ENCODE measurements at places on chromosomes 16 and 17.

DNA sequence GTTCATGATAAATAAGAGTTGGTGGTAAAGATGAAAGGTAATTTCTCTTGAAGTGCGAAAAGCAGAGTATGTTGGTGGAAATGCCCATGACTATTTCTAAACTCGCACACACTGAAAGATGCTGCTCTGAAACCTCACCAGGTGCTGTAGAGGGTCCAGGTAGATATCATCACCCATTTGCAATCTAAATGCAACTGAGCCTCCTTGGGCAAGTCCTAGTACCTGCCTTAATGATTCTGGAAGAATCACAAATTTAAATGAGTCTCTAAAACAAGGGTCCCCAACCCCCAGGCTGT lies 5.9 kb upstream of the MMD start:
- no peak for DNase-seq

DNA sequence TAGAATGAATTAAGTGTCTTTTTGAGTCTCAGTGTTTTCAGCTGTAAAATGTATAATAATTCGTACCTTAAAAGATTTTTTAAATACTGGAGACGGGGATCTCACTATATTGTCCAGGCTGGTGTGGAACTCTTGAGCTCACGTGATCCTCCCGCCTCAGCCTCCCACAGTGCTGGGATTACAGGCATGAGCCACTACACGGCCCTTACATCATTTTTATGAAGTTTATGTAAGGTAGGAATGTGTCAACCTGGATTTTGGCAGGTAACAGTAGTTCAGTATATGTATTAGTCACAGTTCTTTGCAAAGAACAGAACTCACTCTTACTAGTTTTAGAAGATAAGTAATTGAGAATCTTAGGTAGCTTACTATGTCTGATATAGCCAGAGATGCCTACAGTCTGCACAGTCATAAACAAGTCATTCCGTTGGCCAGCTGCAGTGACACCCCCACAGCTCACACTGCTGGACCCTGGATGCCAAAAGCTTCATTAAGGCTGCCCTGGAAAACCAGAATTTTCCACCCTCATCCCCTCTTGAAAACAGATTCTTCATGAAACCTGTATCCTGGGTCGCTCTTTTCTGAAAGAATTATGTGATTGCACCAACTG lies 583 bp upstream of the COX6A2 start:
- DNase-seq: no peak

DNA sequence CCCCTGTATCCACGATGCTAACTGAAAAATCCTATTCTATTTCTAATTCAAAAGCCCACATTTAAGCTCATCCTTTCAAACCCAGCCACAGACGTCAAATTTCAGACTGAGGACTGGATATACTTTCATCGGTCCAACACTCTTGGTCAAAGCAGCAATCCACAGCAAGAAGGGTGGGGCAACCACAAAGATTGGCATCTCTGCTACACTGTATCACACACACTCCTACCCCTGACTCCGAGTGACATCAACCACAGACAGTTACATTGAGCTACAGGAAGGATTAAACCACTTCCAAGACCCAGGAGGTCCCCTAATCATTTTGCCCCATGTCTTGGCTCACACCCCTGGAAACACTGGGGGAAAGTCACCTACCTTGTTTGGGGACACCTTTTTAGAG lies 61.3 kb downstream of the GRIN2A start:
- DNase-seq: no peak

GRCh38 chr17:36721560-36722120 lies 120.3 kb downstream of the MRM1 start:
- no peak for DNase-seq

DNA sequence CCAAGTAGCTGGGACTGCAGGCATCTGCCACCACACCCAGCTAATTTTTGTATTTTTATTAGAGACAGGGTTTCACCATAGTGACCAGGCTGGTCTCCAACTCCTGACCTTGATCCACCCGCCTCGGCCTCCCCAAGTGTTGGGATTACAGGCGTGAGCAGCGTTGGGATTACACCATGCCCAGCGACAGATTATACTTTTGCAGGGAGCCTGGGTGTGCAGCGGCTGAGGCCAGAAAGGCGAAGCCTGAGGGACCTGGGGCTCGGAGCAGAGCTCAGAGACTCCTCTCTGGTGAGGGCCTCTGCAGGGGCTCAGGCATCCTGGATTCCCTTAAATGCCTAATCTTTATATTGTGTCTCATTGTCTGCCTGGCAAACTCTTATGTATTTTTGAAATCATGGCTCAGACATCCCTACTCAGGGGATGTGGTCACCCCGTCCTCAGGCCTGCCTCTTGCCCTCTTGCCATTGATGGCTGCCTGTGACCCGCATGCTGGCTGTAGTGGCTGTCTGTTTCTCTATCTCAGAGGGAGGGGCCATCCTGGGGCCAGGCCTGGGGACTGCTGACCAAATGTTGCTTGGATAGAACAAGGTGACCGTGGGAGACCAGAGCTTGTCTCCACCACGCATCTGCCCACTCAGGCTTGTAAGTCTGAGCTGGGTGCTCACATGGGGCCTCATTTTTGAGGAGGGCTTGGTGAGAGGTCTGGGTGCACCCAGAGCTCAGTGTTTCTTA lies 42.6 kb downstream of the B9D1 start:
- DNase-seq: no peak

DNA sequence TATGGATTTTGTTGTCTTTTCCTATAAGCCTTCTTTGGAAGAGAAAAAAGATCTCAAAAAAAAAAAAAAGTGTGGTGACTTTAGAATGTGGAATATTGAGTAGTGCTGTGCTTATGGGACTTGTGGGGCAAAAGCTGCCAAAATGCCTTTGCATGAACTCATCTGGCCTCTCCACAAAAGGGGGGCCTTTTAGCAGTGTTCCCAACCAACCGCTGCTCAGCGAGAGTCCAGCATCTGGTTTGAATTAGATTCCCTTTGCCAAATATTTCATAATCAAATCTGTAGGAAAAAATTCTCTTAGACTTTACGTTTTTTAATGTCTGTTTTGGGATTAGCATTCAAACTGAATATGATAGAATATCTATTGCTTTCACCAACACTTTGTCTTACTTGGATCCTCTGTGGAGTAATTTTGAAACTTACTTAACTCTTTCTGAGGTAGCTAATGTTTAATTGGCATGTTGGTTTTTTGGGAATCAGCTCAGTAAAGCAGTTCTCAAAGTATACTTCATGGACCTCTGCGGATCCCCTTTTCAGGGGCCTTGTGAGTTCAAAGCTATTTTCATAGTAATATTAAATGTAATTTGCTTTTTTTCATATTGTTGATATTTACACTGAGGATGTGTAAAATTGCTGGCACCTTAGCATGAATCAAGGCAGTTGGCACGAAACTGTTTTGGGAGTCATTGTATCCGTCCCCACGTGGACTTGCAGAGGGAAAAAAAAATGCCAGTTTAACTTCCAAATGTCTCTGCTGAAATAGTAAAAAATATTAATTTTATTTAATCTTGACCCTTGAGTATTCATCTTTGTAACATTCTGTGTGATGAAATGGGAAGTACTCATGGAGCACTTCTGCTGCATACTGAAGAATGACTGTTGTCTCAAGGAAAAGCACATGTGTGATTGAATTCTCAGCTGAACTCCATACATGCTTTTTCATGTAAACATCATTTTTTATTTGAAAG lies 34.7 kb upstream of the VPS4A start:
- DNase-seq: no peak

DNA sequence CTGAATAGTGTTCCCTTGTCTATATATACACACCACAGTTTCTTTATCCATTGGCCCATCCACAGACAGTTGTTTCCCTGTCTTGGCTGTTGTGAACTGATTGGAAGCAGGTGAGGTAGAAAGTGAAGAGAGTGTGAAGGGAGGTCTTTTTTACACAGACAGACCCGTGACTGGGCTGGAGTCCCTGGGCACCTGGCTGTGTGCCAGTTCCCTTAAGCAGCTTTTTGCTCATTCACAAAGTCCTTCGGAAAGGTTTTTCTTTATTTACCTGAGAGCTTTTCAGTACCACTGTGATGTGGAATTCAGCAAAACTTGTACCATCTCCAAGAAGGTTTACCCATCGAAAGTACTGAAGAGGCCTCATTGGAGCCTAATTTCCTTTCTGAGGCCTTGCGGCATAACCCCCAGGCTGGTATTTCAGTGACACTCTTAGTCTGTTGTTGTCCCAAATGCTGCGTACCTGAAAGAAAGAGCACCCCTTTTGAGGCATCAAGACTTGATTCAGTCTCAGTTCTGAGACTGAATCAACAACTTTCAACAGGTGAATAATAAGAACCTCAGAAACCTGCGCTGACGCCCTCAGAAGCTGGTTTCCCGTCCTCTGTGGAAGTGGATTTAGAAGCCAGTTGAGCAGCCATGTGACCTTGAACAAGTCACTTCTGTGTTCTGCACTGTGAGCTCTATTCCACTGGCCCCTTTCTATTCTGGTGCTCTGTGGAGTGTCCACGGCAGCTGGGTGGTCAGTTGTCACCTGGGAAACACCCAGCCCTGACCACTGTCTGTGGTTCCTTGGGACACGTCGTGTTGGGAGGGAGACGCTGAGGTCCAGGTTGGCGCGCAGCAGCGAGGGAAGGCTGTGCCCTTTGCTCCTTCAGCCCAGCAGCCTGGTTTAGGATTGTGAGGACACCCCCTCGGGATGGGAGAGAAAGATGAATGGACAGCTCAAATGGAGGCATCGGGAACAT lies 53.9 kb upstream of the CRISPLD2 start:
- no peak for DNase-seq

GRCh38 chr16:47928008-47928407 lies 227.8 kb downstream of the ABCC12 start:
- DNase-seq: no peak

GRCh38 chr17:46770818-46771560 lies 47.5 kb downstream of the WNT3 start:
- no peak for DNase-seq

- no peak for DNase-seq
Observed at GRCh38 chr16:57092786-57093411, 516 bp downstream of the CPNE2 start.

- DNase-seq: no peak
Observed at GRCh38 chr17:53150101-53150698, 672.5 kb upstream of the KIF2B start.

DNA sequence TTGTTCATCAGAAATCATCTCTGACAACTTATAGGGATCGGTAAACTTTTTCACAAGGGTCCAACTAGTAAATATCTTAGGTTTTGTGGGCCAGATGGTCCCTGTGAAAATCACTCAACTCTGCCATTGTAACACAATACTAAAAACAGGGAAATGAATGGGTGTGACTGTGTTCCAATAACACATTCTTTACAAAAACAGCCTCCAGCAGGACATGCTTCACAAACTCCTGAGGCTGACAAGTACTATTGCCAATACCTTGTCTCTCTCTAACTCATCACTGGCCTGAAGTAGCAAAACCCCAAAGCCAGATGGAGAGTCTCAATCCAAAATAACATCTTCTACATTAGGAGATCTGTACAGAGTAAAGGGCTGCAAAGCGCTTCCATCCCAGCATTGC lies 312.3 kb downstream of the TOX3 start:
- no peak for DNase-seq

DNA sequence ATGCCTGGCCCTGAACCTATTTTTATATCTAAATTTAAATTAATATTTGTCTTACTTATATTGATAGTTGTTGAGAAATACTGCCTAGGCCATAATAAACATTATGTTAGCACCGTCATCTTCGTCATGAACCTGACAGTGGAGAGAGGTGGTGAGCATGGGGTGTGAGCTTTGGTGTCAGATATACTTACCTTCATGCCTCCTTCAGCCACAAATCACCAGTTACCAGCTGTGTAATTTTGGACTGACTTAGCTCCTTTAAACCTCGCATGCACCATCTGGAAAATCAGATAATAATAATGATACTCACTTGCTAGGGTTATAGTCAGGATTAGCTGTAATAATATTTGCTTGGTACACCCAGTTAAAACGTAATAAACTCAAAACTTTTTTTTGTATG lies 35.0 kb downstream of the SNX29 start:
- DNase-seq: no peak

DNA sequence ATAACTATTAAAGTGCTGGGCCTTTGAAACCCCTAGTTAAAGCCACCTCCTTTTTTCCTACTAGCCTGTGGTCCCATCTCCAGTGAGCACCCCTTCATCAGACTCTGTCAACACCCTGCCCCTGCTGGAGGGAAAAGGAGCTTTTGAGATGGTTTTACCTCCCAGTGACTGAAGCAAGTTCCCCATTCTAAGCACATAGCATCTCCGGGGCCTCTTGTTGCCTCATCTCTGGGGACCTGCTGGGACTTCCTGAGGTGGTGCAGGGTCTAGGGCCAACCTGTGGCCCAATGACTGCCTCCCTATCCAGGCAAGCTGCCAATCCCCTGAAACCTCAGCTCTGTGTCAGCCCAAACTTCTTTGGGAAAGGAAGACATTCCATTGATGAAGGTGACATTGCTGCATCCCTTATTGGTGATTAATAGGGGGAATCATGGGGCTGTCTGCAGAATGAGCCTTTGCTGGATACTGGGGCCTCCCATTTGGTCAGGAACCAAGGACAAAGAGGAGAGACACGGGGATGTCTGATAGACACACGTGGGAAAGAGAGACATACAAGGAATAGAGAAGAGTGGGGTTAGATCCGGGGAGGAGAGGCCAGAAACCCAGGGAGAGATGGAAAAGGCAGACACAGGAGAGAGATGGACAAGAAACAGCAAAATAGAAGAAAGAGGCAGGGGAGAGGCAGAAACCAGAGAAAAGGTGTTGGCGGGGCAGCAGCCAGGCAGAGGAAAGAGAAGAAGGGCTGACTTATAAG lies 2.4 kb downstream of the C1QL1 start:
- DNase-seq: no peak

DNA sequence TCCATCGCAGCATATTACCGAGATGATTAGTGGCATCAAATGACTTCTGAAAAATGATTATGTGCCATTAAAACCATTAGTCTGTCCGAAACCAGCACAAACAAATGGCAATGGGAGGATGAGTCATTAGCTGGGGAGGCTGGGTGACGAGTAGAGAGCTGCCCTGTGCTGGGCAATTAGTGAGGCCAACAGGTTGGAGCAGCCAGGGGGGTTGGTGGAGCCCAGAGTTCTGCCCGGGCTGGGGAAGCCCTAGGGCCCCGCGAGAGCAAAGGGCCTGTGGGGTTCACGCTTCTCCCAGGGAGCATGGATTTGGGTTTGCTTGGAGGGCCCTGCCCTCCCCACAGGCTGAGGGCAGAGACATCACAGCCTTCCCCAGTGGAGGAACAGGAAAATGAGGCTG lies 152.1 kb upstream of the RPL38 start:
- DNase-seq: no peak

- peak; percentile 22 for DNase-seq
Observed at GRCh38 chr16:77675464-77676324, 46.6 kb upstream of the NUDT7 start.

DNA sequence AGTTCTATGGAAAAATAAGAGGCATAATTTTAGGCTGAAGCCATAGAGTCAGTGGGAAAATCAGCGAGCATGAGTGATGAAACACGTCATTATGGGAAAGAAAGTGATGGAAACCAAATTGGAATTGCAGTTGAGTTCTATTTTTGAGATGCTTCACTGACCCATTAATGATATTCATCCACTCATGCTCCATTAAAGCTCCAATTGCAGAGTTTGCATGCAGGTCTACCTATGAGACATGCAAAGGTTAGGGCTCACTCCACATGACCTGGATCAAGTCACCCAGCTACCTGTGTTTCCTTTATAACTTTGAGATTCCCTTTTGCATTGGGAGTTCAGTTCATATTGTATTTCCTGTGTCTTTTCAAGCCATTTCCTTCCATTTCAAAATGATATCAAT lies 8.0 kb upstream of the KRTAP2-4 start:
- no peak for DNase-seq

GRCh38 chr17:41864498-41864835 lies 756 bp downstream of the KLHL11 start:
- no peak for DNase-seq

- DNase-seq: no peak
Observed at GRCh38 chr17:34721326-34721725, 141.9 kb downstream of the TMEM132E start.

GRCh38 chr16:25174285-25174684 lies 42.5 kb upstream of the AQP8 start:
- no peak for DNase-seq
